ELR (cell line): ENCODE measurements at places on chromosomes 4 and X.

DNA sequence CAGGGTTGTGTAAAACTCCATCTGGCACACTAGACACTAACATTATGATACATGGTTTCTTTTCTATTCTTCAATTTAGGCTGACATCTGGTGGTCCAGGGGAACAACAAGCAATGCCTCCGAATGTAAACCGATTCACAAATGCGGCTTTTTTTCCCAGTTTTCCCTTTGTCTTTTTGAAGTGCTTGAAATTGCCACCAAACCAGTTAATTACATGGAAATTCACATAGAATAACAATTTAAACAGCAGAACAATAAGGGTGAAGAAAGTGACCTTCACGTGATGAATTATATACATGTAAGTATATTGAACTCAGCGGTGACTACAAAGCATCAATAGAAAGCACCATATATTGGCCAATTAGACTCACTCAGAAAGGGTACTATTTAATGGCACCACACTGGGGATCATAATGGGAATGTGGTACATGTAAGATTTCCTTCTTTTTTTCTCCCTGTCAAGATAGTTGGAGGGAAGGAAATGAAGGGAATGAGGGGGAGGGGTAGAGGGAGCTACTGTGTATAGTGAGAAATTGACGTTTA, 103.9 kb downstream of the MMRN1 start:
- no peak for DNase-seq

GRCh38 chrX:23901805-23902204, 5.9 kb downstream of the APOO start:
- peak; percentile 85 for DNase-seq

- DNase-seq = no peak
Measured at GRCh38 chr4:6962211-6963041, 52.8 kb downstream of the TBC1D14 start.

GRCh38 chr4:122481766-122482405, 25.4 kb upstream of the IL2 start:
- DNase-seq = no peak

DNA sequence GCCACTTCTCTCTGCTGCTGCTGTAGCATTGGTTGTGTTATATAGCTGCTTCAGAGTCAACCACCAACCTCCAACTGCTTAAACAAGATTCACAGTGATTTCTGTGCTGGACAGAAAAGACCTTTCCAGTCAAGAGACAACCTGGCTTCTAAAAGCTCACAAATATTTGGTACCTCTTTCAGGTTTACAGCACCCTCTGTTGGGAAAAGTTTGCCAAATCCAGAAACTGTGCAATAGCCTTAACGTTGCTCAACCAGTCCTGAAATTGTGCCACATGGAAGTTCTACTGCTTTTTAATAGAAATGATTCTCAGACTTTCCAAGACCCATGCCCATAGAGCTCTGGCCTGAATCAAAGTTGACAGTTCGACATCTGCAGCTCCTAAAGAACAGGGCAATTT, 842.1 kb upstream of the HTR2C start:
- DNase-seq = peak; percentile 13

DNA sequence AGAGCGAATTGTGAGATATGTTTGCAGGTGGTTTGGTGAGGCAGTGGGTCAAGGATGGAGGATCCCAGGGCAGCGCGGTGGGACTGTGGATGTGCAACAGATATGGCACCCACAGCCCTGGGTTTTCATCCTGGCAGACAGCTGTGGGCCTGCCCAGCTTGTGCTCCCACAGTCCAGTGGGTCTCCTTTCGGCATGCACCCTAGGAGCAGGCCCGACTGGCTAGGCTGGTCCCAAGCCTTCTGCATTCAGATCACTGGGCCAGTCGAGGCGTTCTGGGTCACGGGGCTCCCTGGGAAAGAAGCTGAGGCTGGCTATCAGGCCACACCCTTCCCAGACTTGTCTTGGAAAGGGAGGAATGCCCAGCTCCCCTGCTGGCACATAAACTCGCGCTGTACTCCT, 2289.6 kb downstream of the ARAP2 start:
- DNase-seq = no peak

- peak; percentile 14 for DNase-seq
Measured at GRCh38 chr4:154329268-154329868, 162.2 kb downstream of the DCHS2 start.

- DNase-seq = no peak
Measured at GRCh38 chr4:53920116-53920515, 144.3 kb downstream of the CHIC2 start.

GRCh38 chrX:65871671-65872311, 168.1 kb downstream of the VSIG4 start:
- peak; percentile 18 for DNase-seq

DNA sequence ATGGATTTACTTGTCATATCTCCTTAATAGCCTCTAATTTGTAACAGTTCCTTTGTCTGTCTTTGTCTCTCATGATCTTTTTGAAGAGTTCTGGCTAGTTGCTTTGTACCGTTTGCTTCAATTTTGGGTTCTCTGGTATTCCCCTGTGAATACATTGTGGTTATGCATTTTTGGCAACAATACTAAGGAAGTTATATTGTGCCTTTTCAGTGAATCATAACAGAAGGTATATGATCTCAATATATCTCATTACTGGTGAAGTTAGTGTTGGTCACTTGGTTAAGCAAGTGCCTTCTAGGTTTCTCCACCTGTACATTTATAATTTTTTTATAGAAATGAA, 48.6 kb downstream of the DCLK2 start:
- DNase-seq = peak; percentile 81

DNA sequence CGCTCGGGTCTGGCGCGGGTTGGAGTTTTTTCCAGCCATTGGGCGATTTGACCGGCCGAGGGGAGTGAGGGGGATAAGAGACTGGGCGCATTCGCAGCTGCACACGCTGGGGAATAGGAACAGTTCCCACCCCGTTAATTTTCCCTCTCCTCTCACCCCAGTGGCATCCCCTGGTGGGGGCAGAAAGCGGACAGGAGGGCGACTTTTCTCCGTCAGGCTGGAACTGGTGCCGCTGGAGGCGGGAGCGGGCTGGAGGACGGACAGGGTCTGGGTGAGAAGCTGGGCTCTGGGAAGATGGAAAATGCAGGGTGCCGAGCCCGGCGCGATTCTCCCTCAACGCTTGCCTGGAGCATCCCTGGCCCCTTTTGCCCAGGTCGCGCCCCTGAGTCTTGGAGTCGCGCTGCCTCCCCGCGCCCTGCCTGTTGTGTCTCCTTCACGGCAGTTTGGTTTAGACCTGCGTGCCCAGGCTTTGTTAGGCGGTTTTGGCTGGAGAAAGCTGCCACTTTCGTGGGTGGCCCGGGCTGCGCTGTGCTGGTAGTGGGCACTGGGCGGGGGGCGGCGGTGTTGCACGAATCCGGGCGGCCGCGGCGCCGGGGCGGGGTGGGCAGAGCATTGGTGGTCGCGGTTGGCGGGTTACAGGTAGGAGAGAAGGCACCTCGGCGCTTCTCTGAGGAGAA, 2.0 kb downstream of the ADGRL3 start:
- peak; percentile 37 for DNase-seq

- no peak for DNase-seq
Measured at GRCh38 chrX:118633530-118633929, 93.9 kb upstream of the IL13RA1 start.

- peak; percentile 14 for DNase-seq
Measured at GRCh38 chr4:172892300-172892699, 276.3 kb upstream of the GALNT7 start.

DNA sequence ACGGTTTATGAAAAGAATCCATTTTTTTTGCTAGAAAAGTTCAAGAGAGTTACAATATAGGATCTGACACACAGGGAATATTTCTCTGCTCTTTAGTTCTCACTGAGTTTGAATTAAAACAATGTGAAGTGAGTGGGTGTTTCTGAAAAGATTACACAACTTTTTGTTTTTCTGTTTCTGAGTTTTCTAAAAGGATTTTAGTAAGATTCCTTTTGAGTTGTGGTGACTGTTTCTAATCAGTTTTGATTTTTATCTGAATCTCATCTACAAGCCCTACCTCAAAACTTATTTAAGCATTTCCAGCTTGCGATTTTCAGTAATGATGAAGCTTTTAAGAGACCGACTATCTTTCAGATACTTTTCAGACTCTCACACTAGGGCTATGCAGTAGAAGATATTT, 141.7 kb downstream of the GPAT3 start:
- no peak for DNase-seq

DNA sequence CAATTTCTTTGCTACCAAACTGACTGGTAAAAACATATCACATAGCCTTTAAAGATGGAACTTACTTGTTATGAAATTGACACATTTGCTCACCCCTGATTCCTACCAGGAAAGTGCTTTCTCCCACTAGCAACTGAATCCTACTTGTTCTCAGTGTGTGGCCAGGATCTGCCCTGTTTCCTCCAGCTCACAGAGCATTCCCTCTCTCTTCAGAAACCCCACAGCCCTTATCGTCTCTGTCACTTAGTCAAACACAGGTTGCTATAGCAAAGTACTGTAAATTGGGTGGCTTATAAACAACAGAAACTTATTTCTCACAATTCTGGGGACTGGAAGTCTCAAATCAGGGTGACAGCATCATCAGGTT, 265.2 kb upstream of the BOD1L1 start:
- DNase-seq = peak; percentile 52

- peak; percentile 35 for DNase-seq
Measured at GRCh38 chr4:15344041-15344440, 83.8 kb upstream of the C1QTNF7 start.

- DNase-seq = no peak
Measured at GRCh38 chrX:51851507-51852085, 41.8 kb upstream of the MAGED1 start.

- DNase-seq = peak; percentile 32
Measured at GRCh38 chr4:183035726-183036415, 63.2 kb upstream of the WWC2 start.

DNA sequence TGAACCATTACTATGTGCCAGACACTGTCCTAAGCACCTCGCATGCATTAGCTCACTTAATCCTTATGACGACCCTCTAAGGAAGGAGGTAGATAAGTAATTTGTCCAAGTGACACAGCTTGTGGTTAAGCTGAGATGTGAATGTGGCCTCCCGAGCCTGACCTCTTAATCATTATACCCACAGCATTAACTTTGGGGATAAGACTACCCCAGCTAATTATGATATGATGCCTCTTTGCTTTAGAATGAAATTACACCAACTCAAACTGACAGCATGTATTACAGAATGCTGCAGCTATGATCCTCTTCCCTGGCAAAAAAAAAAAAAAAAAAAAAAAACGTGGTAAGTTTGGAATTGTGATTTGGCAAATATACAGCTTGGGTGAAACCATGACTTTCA, 53.5 kb downstream of the APBB2 start:
- peak; percentile 78 for DNase-seq

GRCh38 chr4:118997601-118998000, 108.9 kb downstream of the SYNPO2 start:
- DNase-seq = peak; percentile 2

DNA sequence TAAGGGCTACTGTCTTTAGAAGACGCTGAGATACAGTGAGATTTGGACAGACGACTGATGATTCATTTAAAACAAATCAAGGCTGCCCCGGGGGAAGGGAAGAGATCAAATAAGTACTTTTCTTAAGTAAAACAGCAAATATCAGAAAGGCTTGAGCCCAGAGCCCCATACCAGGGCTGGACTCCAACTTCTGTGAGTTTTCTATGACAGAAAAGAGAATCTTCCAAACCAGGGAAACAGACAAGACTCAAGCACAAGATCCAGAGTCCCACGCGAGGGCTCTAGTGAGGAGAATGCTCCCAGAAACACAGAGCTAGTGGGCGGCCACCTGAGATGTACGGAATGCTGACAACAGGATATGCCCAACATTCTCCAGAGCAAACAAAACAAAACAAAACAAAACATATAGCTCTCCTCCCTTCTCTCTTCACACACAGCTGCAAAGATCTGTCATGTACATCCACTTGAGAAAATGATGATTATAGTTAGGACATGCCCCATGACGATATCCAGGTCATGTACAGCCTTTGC, 13.1 kb downstream of the ACSL1 start:
- DNase-seq = peak; percentile 33

DNA sequence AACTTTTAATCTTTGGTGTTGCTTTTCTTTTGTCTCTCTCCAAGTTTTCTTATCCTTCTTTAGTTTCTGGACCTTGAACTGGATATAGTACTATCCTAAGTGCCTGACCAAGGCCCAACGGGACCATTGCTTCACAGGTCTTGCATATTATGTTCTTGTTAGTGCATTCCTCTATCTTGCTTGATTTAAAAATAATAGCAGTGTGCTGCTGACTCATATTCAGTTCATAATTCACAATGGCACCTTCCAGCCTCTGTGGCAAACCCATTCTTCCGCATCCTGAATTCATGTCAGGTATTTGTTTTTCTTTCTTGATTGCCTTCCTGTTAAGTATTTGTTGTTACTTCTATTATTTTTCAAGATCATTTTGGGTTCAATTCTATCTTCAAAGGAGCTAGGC, 197.1 kb upstream of the GIMD1 start:
- DNase-seq = no peak

- no peak for DNase-seq
Measured at GRCh38 chr4:85870298-85871083, 395.5 kb downstream of the ARHGAP24 start.

GRCh38 chr4:41142376-41143310, 71.7 kb downstream of the APBB2 start:
- DNase-seq = peak; percentile 43
